ENCODE measurements at places on chromosomes 1 and 21.

DNA sequence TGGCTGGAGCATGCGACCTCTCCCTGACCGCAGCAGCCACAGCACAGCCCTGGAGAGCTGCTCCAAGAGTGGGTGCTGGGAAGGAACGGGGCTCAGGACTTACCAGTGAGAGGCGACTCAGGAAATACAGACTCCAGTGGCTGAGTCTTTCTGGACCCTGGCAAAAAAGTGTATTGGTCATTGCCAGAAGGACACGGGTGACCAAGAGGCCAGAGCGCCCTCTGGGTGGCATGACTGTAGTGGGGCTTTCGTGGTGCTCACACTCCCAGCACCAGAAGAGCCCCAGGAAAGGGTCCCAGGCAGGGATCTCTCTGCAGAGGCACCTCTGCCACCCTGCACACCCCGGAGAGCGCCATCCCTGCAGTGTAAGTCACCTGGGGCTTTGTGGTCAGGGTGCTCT lies 8.9 kb upstream of the PRDM16 start:
- DNase-seq: no peak

DNA sequence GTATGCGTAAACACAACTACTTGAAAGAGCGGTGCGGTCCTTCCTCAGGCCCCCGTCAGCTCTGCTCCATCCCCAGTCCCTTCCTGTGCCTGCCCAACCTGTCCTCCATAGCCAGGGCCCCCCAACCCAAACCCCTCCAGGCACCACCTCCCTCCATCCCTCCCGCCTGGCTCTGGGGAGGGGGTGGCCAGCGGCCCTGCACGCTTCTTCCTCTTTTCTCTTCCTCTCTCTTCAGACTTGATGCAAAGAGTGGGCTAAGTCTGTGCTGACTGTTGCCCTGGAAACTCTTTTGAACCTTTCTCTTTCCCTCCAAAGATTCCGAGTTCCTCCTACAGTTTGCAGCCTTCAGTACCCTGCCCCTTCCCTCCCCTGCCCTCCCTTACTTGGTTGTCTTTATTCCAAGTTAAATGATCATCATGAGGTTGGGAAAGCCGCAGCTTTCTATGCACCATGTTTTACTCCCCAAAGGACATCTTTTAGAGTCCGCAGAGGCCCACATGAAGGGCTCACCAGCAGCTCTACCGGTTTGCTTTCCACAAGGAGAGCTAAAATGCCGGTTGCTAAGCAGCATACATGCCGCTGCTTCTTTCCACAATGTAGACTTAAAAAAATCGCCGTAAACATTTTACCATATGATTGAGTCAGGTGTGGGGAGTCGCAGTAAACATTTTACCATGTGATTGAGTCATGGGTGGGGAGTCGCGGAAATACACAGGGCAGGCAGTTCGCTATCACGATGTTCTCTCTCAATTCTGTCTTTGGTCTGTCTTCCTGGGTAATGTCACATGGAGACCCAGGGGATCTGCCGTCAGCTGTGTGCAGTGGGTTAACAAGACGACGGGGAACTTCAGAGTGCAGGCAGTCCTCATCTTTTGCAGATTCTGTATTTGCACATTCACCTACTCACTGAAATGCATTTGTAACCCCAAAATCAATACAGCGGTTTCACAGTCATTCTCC lies 525.3 kb downstream of the KIF26B start:
- no peak for DNase-seq

- peak; percentile 2 for DNase-seq
Measured at GRCh38 chr1:152111515-152111968, 3.7 kb downstream of the TCHH start.

- DNase-seq: no peak
Measured at GRCh38 chr1:158078569-158079080, 85.2 kb downstream of the KIRREL1 start.

DNA sequence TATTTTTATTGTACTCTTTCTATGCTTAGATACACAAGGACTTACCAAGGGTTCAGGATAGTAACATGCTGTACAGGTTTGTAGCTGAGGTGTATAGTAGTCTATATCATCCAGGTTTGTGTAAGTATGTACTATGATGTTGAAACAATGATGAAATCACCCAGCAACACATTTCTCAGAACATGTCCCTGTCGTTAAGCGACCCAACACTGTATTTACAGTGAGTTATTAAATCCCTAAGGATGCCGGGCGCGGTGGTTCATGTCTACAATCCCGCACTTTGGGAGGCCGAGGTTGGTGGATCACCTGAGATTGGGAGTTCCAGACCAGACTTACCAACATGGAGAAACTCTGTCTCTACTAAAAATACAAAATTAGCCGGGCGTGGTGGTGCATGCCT lies 21.6 kb upstream of the RCOR3 start:
- no peak for DNase-seq

DNA sequence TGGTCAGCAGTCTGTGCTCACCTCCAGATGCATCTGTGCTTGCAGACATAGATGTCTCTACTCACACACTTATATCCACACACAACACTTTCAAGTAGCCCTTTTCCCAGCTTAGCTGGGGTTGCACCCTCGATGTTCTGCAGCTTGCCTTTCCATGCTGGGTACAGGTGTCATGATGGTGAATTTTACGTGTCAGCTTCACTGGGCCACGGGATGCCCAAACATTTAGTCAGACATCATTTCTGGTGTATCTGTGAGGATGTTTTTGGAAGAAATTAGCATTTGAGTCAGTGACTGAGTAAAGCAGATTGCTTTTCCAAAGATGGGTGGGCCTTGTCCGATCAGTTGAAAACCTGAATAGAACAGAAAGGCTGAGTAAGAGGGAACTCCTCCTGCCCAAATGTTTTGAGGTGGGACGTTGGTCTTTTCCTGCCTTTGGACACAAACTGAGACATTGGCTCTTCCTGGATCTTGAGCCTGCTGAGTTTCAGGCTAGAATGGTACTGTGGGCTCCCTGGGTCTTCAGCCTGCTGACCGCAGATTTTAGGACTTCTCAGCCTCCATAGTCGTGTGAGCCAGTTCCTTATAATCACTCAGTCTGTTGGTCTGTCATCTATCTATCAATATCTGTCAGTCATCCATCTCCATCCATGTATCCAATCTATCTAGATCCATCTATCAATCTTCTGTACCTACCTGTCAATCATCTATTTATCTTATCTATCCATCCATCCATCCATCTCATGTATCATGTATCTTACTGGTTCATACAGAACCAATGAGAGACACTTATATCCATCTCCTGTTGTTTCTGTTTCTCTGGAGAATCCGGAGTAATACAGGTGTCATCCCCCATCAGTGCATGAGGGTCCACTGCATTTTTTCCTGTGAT lies 12.7 kb upstream of the OBSCN start:
- DNase-seq: no peak

GRCh38 chr21:24115141-24115540 lies 1492.1 kb downstream of the MRPL39 start:
- DNase-seq: no peak

GRCh38 chr1:243470502-243470901 lies 214.7 kb downstream of the SDCCAG8 start:
- no peak for DNase-seq

DNA sequence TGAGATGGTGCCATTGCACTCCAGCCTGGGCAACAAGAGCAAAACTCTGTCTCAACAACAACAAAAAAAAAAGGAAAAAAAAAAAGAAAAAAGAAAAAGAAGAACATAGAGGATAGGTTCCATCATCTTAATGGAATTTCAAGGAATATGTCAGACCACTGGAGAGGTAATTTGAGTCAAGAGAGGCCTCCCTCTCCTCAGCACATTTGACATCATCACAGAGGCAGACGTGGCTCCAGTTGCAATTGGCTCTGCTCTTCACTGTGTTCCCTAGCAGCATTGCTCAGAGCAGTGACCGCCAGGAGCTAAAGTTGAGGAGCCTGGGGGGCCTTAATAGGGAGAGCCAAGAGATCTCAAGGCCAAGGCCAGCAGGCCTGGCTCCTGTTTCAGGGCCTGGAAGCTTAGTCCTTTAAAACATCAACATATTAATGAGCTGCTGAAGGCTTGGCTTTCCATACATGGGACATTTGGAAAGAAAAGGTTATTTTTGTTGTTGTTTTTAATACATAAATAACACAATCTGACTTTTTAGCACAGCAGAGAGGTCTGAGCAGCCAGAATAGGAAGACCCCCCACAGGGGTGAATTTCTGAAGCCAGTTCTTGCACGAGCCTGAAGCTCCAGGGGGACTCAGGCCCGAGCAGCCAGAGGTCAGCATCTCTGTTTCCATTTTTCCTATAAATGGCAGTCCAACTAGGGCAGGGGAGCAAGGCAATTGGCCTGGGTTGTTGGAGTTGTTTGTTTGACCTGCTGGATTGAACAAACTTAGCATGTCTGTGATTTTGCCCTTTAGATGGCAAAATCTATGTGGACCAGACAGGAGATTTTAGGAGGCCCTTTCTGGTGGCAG lies 118.3 kb upstream of the FGGY start:
- no peak for DNase-seq

DNA sequence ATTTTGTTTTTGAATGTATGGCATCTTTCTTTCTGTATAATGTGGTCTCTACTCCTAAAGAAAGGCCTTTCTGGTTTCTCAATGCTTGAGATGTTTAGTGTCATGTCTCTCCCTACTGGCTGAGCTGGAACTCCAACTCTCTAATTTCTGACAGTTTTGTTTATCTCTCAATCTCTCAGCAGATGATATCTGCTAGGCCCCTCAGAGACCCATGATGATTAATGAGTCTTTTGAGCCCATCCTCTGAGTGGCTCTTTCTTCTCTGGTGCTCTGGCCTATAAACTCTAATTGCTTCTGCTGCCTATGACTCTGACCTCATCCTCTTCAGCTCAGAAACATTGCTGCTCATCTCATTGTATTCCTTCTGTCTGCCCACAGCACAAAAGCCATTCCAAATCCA lies 46.6 kb downstream of the CRB1 start:
- DNase-seq: peak; percentile 71

DNA sequence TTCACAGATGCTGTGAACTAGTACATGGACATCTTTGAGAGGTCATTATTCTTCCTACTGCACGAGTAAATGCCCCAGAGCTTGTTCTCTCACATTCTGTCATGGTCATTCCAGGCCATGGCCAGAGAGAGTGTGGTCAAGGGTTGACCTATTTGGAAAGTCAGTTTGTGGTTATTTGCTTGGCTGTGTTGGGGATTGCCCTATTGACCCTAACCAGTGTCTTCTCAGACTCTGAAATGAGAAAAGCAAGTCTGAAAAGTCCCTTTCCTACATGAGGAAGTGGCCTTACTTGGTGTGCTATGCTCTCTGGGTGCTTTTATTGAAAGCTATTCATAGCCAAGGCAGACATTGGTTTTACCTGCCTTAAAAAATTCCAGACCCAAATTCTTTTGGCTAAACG lies 26.6 kb downstream of the CLIC6 start:
- no peak for DNase-seq

- no peak for DNase-seq
Measured at GRCh38 chr1:10620776-10621175, 146.0 kb downstream of the PEX14 start.

- DNase-seq: no peak
Measured at GRCh38 chr1:200464784-200465400, 55.1 kb upstream of the ZNF281 start.

GRCh38 chr1:243559575-243560162 lies 290.4 kb downstream of the AKT3 start:
- no peak for DNase-seq

DNA sequence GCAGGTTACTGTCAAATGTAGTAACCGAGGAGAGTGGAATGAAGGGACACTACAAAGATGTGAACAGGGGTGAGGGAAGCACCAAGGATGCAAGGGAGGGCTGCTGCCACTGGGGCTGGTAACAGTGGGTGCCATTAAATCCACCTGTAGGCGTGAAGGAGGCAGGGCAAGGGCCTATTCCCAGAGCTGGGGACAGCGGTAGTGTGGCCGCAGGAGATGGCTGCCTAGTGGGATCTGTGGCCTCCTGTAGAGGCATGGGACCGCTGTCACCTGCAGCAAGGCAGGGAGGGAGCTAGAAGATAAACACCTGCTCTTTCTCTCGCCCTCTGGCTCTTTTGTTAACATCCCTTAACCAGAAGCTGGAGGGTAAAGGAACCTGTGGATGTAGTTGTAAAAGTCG lies 80.5 kb upstream of the CNIH3 start:
- no peak for DNase-seq

DNA sequence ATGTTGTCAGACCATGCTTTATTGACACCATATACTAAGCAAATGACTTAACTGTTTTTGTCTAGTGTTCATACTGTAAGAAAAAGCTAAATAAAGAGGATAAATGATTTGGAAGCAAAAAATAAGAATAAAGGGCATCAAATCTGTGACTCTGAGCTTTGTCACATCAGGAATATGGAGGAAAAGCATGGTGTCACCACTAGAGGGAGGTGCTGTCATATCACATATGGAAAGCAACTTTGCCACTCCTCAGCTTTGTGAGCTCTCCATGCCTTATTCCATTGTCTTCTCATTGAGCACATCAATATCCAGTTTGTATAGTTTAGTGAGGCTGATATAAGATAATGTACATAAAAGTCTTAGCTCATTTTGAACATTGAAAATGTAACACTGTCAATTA lies 20.8 kb upstream of the GBP1 start:
- DNase-seq: no peak

DNA sequence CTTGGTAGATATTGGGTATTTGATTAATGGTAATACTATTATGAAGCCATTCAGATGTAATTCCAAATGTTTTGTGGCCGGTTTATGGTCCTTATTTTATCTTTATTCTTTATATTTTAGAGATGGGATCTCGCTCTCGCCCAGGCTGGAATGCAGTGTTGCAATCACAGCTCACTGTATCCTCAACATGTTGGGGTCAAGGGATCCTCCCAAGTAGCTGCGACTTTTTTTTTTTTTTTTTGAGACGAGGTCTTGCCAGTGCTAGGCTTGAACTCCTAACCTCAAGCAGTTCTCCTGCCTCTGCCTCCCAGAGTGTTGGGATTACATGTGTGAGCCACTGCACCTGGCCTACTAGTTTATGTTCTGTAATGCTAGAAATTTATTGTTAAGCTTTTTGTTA lies 4.7 kb downstream of the DDI2 start:
- DNase-seq: no peak

DNA sequence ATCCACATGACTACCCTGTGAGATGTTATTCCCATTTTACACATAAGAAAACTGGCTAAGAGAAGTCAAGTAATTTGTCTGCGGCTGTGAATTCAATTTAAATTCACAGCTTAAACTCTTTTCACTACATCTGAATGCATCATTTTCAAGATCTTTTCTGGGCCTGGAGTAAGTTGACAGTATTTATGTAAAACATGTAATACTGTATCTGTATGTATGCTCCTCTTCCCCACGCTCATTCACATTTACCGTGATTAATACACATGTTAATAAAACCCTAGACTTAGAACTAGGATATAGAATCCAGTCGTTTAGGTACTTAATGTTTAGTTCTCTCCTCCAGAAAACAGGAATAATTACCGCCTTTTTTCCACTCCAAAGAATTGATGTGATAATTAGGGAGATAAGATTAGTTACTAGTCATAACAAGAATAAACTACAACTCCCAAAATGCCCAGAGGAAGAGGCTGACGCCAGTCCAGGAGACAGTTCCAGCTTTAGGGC lies 442 bp upstream of the PPP1R12B start:
- no peak for DNase-seq

All from caudate nucleus (tissue), 63 donors.